ENCODE measurements at places on chromosomes 11 and 22. TPM values are rescaled to one million over a fixed set of nuclear protein-coding genes. Genes with fewer than 3 reads are reported as not detected.

Gene RAB39A
- not detected for total RNA-seq

Gene OTOG
- not detected for total RNA-seq

Gene RIMBP3B
- 0.89 TPM for total RNA-seq

Gene LDHAL6A
- not detected for total RNA-seq

Data from activated naive CD8-positive, alpha-beta T cell treated with anti-CD3 and anti-CD28 coated beads, Interleukin-2, amount 10 ng/mL, durations not matched to agents 7 days and 5 days (primary cell).